ENCODE measurements at places on chromosomes 11 and 22.

GRCh38 chr22:44500599-44500998, 2.6 kb upstream of the RTL6 start:
- no peak for DNase-seq

DNA sequence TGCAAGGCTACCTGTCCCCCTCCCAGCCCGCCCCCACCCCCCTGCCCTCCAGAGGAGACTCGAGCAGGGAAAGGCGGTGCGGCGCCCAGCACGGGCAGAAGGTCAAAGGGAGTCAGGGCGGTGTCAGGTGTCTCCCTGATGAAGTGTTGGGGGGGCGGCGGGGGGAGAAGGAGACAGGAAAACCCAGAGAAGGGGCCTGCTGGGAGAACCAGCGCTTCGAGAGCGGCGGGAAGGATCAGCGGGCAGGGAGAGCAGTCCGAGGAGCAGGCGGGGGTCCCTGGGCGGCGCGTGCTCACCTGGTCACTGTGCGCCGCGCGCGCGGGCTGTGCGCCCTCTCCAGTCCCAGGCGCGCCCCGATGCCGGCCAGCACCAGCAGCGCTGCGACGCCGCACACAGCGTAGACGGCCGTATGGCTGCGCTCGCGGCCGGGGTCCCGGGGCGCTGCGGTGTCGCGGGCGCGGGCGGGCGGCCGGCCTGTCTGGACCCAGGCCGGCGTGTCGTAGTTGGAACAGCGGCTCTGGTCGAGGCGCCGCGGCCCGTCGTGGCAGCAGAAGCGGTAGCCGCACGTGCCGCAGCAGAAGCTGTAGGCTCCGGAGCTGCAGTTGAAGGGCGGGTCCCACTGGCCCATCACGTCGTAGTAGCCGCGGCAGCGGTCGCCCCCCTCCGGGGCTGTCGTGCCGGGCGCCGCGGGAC, 886 bp downstream of the SHISA8 start:
- DNase-seq: no peak

DNA sequence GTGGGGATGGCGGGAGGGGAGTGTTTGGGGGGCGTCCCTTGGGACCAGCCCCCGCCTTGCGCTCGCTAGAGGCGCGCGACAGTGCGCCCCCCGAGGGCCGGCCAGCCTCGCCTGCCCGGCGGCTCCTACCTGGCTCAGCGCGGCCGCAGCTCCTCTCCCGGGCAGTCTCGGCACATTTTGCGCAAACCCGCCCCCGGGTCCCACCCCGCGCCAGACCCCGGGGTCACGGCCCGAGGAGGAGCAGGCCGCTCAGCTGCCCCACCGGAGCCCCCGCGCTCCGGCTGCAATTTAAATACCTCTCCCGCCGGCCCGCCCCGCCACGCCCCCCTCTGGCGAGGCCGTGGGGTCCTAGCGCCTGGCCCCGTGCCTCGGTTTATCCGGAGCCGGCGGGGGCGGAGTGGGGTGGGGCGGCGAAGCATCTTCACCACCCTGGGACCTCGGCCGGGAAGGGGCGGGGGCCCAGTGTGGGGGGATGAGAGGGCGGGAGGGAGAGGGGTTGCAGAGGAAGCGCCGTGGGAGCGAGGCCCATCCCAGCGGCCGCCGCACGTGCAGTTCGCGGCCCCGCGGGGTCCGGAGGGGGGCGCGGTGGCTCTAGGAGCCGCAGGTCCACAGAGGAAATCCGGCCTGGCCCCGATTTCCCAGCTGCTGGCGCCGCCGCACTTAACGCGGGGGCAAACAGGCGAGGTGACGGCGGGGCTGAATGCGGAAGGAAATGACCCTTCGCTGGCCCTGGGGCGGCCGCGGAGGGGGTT, at the start of gene LRRC32:
Gene LRRC32 (minus strand): TSS at position 263 of the 752 bp plus-strand sequence. CDS start 4,793 bp downstream, outside the sequence.
- DNase-seq: peak; percentile 18

DNA sequence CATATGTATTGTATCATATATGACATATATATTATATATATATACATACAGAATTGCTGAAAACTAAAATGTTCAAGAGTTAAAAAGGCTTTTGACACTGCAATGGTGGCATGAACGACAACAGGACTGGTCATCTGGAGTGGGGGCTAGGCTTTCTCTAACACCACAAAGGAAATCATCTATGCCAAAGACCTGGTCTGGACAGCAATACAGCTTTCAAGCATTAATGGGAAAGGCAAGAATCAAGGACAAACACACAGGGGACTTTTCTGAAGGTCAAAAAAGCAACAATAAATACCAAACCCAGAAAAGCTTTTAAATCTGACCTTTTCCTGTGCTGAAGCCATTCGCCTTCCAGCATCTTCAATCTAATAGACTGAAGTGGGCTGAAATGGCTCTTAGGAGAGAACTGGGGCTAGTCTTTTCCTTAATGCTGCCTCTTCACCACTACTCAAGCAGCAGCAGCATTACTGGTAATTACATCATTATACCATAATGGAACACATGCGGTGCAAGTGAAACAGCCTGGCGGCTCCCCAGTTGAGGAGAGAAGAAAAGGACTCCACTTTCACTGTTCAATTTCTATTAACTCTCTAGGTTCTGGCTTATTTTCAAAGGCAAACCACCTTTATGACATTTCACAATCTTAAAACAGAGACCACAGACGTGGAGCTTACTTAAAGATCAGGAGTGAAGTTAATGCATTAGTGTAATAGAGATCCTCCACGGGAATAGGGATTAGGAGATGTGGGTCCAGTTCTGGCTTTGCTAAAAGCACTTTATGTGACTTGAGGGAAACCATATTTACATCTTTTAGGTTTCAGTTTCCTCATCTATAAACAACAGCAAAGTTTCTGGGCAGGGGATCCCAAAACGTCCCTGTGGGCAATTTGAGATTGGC, 63.0 kb downstream of the GAB2 start:
- no peak for DNase-seq

GRCh38 chr11:44987506-44987905, 36.8 kb upstream of the TP53I11 start:
- DNase-seq: no peak

DNA sequence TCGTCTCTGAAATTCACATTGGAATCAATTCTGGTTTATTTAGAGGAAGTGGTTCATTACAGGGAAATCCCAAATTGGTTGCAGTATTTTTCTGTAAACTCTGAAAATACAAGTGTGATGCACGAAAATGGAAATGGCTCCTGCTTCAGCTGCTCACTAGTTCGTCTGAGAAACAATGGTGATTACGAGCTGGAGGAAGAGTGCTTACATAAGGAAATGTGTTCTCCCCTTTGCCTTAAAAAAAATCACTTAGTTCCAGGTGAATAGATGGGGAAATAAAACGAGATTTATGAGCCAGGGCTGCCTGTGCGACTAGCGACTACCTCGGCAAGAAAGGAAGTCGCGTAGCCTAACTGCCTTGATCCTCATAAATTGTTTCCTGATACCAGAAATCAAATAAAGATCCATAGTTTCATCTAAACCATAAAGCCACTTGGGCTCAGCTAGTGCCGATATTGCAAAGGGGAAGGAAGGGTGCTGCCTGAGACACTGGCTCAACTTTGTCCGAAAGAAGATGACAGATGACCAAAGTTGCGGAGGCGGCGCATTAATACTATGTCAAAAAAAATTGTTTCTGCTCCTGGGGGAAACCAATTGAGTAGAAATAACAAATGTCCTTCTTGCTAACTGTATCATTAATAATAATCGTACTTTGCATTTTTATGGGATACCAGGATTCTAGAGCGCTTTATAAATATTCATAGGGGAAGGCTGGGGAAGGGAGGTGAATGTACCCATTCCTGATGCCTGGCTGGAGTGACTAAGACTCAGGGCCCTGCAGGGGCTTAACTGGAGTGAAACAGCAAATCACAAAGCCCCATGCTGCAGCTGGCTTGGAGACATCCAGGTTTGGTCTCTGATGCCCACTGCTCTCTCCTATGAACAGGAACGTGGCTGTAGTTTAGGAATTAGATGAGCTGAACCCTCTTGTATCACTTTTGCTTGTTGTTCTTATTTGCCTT, 185.7 kb downstream of the BLID start:
- no peak for DNase-seq

- no peak for DNase-seq
Observed at GRCh38 chr22:21902296-21903087, 35.0 kb upstream of the MAPK1 start.

GRCh38 chr11:44901120-44901633, 49.5 kb downstream of the TP53I11 start:
- DNase-seq: no peak

DNA sequence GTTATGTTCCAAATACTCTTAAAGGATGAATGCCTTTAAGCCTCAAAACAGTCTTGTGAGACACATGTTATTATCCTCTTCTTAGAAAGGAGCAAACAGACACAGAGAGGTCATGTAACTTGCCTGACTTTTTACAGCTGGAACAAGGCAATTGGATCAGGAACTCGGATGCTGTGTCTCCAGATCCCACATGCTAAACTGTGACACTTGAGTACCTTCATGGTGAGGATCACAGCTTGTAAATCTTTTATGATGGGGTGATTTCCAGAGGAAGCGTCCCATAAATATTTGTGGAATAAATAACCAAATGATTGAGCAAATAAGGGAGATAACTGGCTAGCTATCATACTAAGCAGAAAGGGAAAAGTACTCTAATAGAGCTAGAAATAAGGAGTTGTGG, 171.2 kb downstream of the C11orf91 start:
- DNase-seq: no peak
